Effector memory CD4-positive, alpha-beta T cell (primary cell): ENCODE measurements at places on chromosomes 2 and 18.

- peak overlapping the region; percentile 4 for H3K27ac ChIP-seq
- H3K36me3 ChIP-seq = peaks cover 10% of the 10 kb centered on the region
- no peak overlapping the region for H3K4me3 ChIP-seq
- H3K4me1 ChIP-seq = peaks cover 62% of the 10 kb centered on the region
- no peaks in the 10 kb centered on the region for H3K27me3 ChIP-seq
Measured at GRCh38 chr2:134257965-134258683, 4.3 kb downstream of the MGAT5 start.

DNA sequence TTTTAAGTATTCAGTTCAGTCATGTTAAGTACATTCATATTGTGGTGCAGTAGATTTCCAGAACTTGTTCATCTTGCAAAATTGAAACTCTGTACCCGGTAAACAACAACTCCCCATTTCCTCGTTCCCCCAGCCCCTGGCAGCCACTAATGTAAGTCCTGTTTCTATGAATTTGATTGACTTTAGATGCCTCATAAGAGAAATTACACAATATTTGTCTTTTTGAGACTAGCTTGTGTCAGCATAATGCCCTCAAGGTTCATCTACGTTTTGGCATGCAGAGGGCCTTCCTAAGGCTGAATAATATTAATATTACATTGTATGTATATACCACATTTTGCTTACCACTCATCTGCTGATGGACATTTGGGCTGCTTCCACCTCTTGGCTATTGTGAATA is 30.9 kb downstream of the METTL21A start:
- H3K27me3 ChIP-seq = no peaks in the 10 kb centered on the region
- H3K36me3 ChIP-seq = peaks cover 35% of the 10 kb centered on the region
- no peak overlapping the region for H3K27ac ChIP-seq
- DNase-seq = no peak

DNA sequence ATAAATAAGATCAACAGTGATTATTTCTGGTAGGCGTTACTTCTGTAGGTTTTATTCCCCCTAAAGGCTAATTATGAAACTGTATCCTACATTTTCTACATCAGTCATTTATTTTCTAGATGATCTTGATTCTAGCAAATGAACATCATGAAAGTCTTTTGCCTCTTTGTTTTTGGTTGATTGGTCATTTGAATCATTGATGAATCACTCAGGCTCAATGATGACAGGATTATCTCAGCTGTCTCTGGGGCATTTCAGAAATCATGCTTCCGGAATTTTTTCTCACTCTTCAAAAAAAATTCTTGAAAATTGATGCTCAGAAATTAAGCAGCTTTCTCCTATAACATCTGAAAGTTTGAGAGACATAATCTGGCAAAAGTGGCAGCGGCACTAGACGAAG is 298.9 kb upstream of the TCF4 start:
- no peaks in the 10 kb centered on the region for H3K4me1 ChIP-seq
- H3K4me3 ChIP-seq = no peak overlapping the region
- H3K27me3 ChIP-seq = no peaks in the 10 kb centered on the region
- no peaks in the 10 kb centered on the region for H3K36me3 ChIP-seq
- H3K27ac ChIP-seq = no peak overlapping the region

- H3K4me1 ChIP-seq = no peaks in the 10 kb centered on the region
- no peak overlapping the region for H3K4me3 ChIP-seq
- no peak for DNase-seq
- H3K36me3 ChIP-seq = no peaks in the 10 kb centered on the region
Measured at GRCh38 chr2:203913947-203914346, 22.6 kb upstream of the ICOS start.

DNA sequence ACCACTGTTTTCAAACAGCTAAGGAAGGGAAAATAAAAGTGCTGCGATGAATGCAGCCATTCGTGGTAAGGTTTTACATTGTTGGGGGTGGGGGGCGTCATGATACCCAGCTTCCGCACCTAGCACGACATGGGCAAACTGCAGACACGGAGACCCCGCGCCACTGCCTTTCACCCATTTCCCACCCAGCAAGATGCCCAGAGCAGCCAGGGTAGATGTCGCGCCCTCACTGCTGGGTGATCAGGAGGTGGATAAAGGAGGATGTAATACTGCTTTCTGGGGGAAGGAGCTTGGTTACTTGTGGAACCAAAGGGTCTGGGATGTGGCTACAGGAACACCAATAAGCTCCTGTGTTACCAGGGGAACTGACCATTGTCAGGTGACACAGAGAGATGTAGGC is 138.4 kb downstream of the ZNF516 start:
- no peak for DNase-seq
- no peaks in the 10 kb centered on the region for H3K27me3 ChIP-seq
- H3K4me3 ChIP-seq = no peak overlapping the region
- H3K27ac ChIP-seq = no peak overlapping the region
- H3K36me3 ChIP-seq = no peaks in the 10 kb centered on the region
- H3K4me1 ChIP-seq = no peaks in the 10 kb centered on the region

- no peak overlapping the region for H3K4me3 ChIP-seq
- peaks cover 17% of the 10 kb centered on the region for H3K4me1 ChIP-seq
- peak overlapping the region; percentile 1 for H3K27ac ChIP-seq
- no peaks in the 10 kb centered on the region for H3K36me3 ChIP-seq
- DNase-seq = no peak
Measured at GRCh38 chr2:62313449-62314227, 117.7 kb downstream of the B3GNT2 start.

DNA sequence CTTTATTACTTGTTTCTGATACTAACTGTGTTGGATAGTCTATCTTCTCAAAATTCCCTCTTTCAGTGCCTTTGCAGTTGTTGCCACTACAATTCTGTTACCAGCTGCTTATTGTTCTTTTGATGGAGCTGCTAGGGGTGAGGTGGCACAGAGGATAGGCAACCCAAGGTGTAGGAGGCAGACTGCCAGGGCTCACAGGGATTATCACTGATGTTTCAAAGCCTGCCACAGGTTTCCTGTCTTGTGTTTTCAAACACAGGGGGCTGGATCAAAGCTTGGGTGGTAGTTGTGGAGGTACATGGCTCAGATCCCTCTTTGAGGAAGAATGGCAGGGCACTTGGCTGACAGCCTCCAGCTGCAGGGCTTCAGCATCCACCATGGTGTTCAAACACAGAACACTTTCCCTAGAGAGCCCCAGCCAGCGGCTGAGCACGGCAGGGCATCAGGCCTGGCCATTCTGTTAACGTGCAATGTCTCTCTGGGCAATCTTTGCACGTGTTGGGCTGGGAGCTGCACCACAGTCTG is 87.1 kb downstream of the POLE4 start:
- H3K27me3 ChIP-seq = no peaks in the 10 kb centered on the region
- DNase-seq = no peak
- H3K4me1 ChIP-seq = no peaks in the 10 kb centered on the region

GRCh38 chr2:3759331-3759730 is 56.0 kb downstream of the DCDC2C start:
- no peaks in the 10 kb centered on the region for H3K27me3 ChIP-seq
- H3K4me1 ChIP-seq = no peaks in the 10 kb centered on the region
- no peak overlapping the region for H3K27ac ChIP-seq
- no peaks in the 10 kb centered on the region for H3K36me3 ChIP-seq

DNA sequence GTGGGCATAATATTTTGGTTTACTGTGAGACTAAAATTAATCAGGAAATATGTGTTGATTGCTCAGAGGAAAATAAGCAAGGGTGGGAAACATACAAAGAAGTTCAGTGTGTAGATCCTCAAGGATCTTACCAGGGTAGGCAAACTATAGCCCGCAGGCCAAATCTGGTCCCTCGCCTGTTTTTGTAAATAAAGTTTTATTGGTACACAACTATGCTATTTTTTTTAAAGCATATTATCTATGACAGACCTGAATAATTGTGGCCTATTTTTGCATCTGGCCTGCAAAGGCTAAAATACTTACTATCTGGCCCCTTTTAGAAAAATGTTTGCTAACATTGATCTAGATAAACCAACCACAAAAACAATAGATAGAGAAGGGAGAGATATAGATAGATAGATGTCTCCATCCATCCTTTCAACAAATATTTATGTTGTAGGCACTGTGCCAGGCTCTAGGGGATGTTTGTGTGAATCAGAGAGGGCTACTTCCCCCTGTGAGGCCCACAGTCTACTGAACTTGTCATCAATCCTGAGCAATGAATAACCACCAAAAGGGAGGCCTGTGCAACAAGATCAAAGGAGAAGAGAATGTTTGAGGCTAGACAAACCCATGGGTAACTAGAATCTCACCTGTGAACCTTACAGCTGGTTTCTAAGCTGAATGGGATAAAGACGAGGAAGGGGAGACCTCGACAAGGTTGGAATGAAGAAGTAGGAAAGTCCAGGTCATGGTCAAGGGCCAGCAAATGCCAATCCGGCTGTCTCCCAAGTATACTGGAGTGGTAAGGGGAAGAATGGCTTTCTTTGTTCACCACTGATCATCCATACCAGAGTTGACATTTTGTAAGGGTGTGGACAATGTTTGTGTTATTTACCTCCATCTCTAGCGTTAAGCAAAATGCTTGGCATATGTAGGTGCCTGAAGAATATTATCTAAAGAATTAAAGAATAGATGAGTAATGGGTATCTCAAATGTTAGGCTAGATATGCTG is 23.6 kb downstream of the ALPK2 start:
- DNase-seq = no peak
- H3K4me1 ChIP-seq = peaks cover 16% of the 10 kb centered on the region
- H3K36me3 ChIP-seq = no peaks in the 10 kb centered on the region
- H3K27me3 ChIP-seq = no peaks in the 10 kb centered on the region
- no peak overlapping the region for H3K27ac ChIP-seq

DNA sequence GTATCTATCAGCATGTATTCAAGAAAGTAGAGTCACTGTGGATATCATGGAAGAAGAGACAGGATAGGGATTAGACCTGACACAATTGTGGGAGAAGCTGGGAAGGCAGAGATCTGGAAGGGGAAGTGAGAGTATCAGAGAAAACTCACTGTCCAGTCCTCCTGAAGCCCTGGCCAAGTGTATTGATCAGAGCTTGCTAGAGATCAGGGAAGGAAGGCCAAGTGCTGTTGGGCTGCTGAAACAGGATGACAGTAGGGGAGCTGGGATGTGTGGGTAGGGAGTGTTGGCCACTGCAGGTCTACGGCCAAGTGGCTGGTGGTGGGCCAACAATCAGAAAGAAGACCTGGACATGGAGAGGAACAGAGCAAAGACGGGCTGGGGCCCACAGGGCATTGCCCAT is 26.3 kb upstream of the TTR start:
- H3K4me1 ChIP-seq = no peaks in the 10 kb centered on the region
- no peak overlapping the region for H3K27ac ChIP-seq

DNA sequence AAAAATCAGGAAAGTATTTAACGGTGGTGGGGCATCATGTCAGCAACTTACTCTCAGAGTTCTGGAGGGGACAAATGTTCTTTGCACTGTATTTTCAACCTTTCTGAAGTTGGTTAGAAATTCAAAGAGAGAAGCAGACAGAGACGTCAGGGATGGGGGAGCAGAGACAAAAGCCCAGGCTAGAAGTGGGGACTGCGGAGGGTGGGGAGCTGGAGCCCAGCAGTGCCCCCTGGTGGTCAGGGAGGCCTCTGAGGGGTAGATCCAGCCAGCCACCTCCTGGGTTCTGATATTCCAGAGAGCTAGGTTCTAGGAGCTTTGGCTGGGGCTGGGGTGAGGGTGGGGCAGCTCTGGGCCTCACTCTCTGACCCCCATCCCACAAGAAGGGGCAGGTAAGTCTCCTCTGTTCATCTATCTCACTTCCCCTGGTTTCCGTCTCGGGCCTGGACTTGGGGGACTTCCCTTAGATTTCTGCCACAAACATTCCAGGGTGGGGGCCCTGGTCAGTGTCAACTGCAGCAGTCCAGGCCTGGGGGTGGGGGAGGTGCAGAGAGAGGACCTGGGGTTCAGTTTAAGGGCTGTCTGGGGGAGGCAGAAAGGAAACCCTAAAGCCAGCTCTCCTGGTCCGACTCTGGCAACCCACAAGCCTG is 8.9 kb downstream of the TNS1 start:
- H3K27me3 ChIP-seq = no peaks in the 10 kb centered on the region
- H3K4me1 ChIP-seq = no peaks in the 10 kb centered on the region
- DNase-seq = no peak
- no peaks in the 10 kb centered on the region for H3K36me3 ChIP-seq

DNA sequence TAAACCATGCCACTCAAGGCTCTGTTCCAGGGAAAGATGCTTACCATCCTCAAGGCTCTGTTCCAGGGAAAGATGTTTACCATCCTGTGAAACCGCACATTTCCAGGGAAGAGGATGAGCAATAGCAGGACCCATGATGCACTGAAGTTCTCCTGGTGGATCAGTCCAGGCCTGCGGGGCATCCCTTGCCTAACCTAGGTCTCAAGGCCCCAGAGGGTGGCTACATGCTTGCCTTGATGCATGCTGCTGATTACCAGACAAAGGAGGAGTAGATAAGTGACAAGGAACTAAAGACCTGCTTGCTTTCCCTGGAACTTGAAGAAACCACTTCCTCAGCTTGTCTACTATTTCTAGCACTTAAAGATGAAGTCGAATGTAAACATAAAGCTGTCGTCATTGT is 111.0 kb upstream of the LINC00305 start:
- no peak for DNase-seq
- no peaks in the 10 kb centered on the region for H3K36me3 ChIP-seq
- H3K27me3 ChIP-seq = no peaks in the 10 kb centered on the region

DNA sequence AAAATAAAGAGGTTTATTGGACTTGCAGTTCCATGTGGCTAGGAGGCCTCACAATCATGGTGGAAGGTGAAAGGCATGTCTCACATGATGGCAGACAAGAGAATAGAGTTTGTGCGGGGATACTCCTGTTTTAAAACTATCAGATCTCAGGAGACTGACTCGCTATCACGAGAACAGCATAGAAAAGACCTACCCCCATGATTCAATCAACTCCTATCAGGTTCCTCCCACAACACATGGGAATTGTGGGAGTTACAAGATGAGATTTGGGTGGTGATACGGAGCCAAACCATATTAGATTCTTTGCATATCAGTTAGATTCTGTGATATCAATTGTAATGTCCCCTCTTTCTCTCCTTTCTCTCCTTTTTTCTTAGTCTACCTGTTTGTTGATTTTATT is 1178.7 kb upstream of the LRRTM1 start:
- H3K4me3 ChIP-seq = no peak overlapping the region
- H3K36me3 ChIP-seq = no peaks in the 10 kb centered on the region
- no peaks in the 10 kb centered on the region for H3K27me3 ChIP-seq
